ENCODE measurements at places on chromosomes 1 and 21.

DNA sequence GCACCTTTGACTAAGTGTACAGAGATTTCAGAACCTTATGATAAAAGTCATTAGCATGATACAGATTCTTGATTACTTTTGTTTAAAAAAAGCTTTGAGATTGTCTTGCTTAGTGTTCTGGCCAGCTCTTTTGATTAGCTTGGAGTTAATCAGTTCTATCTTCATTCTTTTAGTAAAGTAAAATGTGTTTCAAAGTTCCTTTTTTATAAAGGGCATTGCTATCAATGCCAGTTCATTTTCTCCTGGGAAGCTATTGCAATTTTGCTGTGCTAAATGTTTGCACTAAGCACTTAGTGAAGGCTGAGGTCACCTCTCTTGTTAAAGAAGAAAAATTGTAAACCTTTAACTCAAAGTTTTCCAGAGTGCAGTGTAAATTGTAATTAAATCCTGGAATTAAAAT lies 946.7 kb upstream of the TMPRSS15 start:
- DNase-seq: no peak

DNA sequence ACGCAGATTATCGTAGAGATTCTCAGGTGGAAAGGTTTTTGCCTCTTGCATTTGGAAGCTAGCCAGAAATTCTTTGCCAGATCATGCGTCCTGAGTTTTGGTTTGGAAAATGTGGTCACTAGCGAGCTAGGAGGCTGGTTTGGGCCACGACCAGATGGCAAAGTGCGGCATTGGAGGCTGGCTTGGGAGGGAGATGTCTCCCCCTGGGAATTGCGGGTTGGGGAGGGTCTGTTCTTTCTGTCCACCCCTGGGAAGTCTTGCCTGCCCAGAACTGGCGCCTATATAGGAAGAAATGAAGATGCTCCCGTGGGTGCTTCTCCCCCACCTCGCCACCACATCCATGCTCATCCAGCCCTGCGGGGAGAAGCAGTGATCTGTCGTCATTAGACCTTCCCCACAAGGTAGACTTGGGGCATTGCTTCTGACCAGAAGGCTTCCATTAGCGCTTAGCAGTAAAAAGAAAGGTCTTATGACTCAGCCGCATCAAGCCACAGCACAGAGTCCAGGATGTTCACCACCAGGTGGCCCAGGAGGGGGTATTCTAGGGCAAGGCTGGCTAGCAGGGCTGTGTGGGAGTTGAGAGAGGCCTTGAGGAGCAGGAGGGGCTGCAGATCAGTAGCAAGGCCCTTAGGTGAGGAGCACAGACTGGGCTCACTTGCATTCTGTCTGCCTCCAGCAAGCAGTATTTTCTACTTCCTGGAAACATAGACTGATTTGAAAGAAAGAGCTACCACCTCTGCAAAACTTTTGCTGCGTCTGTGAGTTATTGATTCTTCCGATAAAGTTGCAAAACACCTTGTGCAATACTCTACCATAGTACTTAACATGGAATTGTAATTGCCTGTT lies 1.5 kb upstream of the PTP4A2 start:
- peak; percentile 86 for DNase-seq

DNA sequence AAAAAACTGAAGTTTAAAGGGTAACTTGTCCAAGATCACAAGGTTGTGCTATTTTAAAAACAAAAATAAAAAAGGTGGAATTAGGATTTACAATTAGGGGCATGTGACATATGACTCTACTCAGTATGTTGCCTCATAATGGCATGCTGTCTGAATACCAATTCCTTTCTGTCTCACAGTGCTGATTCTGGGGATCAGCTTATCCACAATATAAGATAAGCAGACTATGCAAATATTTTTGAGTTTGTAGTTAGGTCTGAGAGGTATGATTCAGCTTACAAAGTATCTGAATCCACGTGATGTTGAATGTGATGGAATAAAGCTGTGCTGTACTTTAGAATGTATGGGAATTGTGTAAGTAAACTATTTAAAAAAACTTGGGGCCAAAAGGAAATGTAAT lies 216.6 kb downstream of the HHIPL2 start:
- no peak for DNase-seq

- no peak for DNase-seq
These were observed 8.6 kb downstream of the PRKACB start for GRCh38 chr1:84152649-84153056.

- DNase-seq: no peak
These were observed 3.2 kb upstream of the TNFRSF8 start for GRCh38 chr1:12059722-12060464.

Data from hematopoietic multipotent progenitor cell treated with erythropoietin and hydrocortisone succinate and interleukin-3 and kit ligand, for 8 days (in vitro differentiated cells).